ENCODE measurements at places on chromosomes 4 and X.

- DNase-seq = peak; percentile 25
These were observed 736.9 kb upstream of the MAGEB2 start for GRCh38 chrX:29478336-29479069.

- DNase-seq = peak; percentile 78
These were observed 886.4 kb upstream of the ADGRL3 start for GRCh38 chr4:60313611-60314178.

- DNase-seq = no peak
These were observed 11.0 kb downstream of the ARSJ start for GRCh38 chr4:113968473-113968872.

- peak; percentile 11 for DNase-seq
These were observed 322.2 kb downstream of the IQCM start for GRCh38 chr4:149493492-149493891.

DNA sequence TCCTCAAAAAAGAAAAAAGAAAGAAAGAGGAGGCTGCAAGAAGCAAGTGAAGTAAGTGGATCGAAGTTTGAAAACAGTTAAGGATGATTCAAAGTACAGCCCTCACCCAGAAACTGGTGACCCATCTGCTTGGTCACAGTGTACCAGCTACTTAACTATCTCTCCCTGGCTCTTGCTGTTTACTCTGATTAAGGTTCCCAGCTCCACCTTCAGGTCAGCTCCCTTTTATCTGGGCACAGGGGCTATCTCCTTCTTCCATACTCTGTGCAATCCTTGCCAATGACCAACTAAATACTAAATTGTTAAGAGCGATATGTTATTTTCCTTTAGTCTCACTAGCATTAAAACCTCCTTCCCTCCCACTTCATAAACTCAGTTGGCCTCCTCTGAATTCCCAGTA is 81.5 kb upstream of the SMIM10 start:
- DNase-seq = no peak

- no peak for DNase-seq
These were observed at the start of gene CCDC120 for GRCh38 chrX:49058794-49059193. Gene CCDC120 (plus strand): TSS chrX:49058999. CDS start chrX:49062042, 3,043 bp downstream.

DNA sequence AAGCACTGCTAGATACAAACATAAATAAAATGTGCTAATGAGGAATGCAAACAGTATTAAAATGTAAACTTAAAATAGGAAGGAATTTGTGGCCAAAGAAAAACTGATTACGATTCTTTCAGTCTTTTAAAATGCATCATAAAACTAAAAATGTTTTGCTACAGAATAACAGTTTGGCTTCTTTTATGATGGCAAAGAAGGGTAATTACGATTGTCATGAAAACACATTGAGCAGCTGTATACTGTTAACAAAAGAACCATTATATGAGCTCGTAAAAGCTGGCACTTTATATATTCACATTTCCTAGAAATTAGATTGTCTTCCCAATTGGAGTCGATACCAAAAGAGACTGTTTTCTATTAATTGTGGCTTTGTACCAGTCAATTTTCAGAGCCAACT is 290.4 kb downstream of the NR3C2 start:
- no peak for DNase-seq

DNA sequence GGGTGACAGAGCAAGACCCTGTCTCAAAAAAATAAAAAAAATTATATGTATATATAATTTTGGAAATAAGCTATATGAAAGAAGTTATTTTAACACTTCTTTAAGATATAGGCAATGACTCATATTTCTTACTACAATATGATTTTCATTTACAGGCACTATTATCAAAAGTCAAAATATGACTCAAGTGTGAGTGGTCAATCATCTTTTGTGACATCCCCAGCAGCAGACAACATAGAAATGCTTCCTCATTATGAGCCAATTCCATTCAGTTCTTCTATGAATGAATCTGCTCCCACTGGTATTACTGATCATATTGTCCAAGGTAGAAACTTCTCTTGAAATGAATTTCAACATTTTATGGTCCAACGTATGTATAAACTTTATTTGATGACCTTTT is 20.8 kb downstream of the OCIAD1 start:
- DNase-seq = no peak

- DNase-seq = no peak
These were observed 26.0 kb upstream of the AWAT1 start for GRCh38 chrX:70208479-70208878.

DNA sequence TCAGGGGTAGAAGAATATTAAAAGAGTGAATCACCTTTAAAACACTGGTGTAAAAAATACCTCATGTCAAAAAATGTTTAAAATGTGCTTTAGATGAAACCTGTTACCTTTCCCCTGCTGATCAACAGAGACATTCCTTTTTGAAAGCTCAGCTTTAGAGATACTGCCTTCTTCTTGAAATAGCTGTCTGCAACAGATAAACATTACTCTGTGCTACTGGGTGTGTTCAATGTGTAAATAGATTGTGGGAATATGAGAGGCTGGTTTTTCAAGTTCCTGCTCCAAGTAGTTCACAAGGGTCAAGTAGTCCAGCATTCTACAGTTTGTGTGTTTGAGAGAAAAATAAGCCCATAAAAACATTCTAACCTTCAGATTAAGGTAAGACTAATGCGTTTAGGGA is at the start of gene SYTL5:
TSS of gene SYTL5 (plus strand) at position 263 of the 400 bp plus-strand sequence. CDS start 27,337 bp downstream, outside the sequence.
- DNase-seq = no peak

DNA sequence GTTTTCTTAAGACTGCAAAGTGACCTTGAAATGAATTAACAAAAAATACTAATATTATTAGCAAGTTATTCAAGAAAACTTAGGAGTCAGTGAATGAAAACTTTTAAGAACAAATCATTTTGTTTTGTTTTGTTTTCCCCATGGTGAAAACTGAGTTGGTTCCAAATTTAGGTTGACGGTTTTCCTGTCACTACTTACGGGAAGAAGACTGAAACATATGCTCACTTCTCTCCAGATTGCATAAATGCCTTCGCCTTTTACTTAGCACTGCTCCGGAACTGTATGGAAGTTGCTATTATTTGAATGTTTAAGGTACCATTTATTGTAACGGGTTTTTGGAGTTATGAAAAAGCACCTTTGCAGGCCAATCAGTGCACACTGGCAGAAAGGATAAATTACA is 42.8 kb downstream of the DOCK11 start:
- no peak for DNase-seq

- DNase-seq = no peak
These were observed 10.8 kb upstream of the HERC5 start for GRCh38 chr4:88446124-88446523.

DNA sequence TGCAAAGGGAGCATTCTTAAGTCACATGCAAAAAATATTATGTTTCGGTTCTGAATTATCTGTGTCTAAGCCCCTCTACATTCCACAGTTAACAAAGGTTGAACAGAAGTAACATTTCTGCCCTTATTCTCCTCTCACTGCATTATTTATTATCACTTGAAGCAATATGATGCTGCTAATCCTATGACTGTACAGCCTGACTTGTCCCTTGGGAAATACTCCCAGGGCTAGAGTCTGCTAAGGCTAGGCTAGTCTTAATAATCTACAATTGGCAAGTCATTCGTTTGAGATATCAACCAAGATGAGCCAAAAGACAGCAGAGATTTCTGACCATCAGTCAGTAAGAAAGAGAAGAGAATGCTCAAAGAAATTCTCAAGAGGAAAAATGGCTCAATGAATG is 226.9 kb upstream of the HCCS start:
- DNase-seq = peak; percentile 82

GRCh38 chr4:139916041-139916440 is 237.9 kb downstream of the MAML3 start:
- DNase-seq = peak; percentile 53

- DNase-seq = no peak
These were observed 4.6 kb downstream of the SASH3 start for GRCh38 chrX:129784371-129784770.

- peak; percentile 47 for DNase-seq
These were observed 39.9 kb downstream of the ATG4A start for GRCh38 chrX:108131471-108131870.

GRCh38 chr4:153234885-153235284 is 30.6 kb downstream of the TRIM2 start:
- DNase-seq = peak; percentile 80

GRCh38 chr4:17288151-17288550 is 223.7 kb downstream of the QDPR start:
- DNase-seq = no peak

GRCh38 chr4:130043732-130044160 is 947.8 kb downstream of the C4orf33 start:
- DNase-seq = peak; percentile 83

GRCh38 chr4:2353222-2354107 is 65.0 kb downstream of the ZFYVE28 start:
- DNase-seq = no peak

DNA sequence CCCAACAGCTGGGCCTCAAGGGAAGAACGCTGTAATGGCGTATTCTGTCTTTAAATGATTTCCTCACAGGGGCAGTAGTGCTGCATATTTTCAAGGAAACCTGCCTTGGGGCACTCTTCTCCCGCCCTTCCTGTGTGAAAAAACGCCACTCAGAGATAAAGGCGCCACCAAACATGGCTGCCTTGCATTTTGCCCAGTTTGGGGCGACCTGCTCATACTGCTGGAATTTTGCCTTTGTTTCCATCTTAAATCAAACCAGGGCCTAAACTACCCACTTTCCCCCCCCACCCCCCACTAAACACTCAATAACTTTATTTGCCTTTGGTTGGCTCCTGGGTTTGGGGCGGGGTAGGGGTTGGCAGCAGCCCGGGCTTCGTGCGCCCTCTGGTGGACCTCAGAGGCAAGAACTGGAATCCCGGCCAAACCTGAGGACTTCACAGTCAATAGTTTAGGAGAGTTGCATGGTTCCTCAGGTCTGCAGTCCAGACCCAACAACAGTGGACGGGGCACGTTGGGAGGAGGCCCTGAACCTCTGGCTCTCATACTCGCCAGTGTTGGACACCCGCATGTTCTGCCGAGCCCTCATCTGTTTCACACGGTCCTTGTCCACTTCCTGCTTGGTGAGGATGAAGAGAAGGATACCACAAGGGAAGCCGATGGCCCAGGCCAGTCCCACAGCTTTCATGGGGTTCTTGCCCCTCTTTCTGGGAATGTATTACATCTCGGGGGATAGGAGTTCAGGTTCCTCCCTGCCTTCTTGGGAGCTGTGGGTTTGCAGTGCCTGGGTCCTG is 220.1 kb upstream of the STK26 start:
- no peak for DNase-seq

- DNase-seq = no peak
These were observed 55.5 kb upstream of the LNX1 start for GRCh38 chr4:53646795-53647194.

- no peak for DNase-seq
These were observed 536.2 kb upstream of the KLHL4 start for GRCh38 chrX:86981326-86981879.

DNA sequence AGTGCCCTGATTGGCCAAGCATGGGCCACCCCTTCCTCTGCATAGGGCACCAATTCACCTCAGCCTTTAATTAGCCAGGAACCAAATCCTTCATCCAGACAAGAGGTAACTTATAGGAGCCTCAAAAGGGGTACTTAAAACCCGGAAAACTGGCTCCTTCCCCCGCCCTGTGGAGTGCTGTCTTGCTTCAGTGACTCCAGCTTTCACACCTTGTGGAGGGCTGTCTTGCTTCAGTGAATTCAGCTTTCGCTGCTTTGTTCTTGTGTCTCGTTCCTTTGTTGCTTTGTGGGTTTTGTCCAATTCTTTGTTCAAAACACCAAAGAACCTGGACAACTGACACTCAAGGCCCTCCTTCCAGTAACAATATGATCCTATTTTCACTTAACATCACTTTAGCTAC is 82.2 kb upstream of the FRG1 start:
- DNase-seq = no peak

DNA sequence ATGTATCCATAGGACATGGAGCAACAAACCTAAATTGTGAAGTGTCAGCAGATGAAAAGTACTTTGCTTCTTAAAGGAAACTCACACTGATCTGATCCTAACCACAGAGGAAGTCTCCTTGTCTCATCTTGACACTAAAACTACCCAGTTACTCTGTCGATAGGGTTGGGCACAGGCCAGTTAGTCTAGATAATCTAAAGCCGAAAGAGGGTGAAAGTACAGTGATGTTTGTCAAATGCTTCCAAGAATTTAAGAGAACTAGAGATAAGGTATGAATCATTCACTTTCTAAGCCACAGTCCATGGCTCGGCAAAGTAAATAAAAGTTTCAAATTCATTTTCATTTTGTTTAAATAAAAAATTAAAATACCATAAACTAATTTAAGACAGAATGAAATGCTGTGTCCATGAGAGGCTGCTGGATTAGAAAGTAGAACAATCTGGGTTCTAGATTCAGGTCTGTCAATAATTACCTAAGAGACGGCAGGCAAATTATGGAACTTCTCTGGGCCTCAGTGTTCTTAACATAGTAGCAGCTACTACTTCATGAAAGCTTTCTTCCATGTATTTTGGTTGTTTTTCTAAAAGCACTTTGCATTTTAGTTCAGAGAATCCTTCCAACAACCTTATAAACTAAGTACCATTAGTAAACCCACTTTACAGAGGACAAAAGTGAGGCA is 176.7 kb downstream of the LDB2 start:
- peak; percentile 79 for DNase-seq

DNA sequence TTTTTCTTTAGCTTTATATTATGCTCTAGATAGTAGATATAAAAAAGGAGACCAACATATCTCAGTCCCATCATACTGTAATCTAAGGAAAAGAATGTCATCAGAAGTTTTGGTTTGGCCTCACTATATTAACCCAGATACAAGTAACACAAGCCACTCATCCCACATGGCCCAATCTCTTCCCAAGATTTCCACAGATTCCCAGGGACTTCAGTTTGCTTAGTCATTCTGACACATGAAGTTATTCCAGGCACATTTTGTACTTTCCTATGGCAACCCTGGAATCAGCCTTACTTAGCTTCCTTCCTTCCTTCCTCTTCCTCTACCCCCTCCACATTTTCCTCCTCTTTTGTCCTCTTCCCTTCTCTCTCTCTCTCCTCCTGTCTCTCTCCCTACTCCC is 21.7 kb upstream of the DCLK2 start:
- DNase-seq = peak; percentile 69

DNA sequence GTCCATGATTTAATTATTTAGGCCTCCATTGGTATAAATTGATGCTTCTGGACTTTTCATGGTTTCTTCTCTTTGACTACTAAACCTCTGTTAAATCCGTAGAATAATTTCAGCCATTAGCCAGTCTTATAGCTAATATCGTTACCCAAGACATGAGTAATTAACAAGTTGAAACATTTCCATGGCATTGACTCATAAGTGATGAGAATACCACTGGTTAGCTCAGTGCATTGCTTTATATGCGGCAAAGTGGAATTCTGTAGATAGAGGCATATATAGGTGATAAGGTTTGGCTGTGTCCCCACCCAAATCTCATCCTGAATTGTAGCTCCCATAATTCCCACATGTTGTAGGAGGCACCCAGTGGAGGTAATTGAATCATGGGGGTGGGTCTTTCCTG is 80.6 kb downstream of the VCX2 start:
- DNase-seq = no peak

GRCh38 chrX:2521092-2521926 is 20.5 kb upstream of the DHRSX start:
- no peak for DNase-seq
